ENCODE measurements at places on chromosomes 3 and 15. TPM values are rescaled to one million over a fixed set of nuclear protein-coding genes. Genes with fewer than 3 reads are reported as not detected.

GRCh38 chr3:38095669-38096483 lies 41.1 kb downstream of the ACAA1 start:
- no peaks in the 10 kb centered on the region for H3K36me3 ChIP-seq
- no peak for DNase-seq
- peaks cover 14% of the 10 kb centered on the region for H3K27me3 ChIP-seq
- no peak overlapping the region for H3K4me3 ChIP-seq

The MKRN3 gene
- 0.98 TPM for total RNA-seq

DNA sequence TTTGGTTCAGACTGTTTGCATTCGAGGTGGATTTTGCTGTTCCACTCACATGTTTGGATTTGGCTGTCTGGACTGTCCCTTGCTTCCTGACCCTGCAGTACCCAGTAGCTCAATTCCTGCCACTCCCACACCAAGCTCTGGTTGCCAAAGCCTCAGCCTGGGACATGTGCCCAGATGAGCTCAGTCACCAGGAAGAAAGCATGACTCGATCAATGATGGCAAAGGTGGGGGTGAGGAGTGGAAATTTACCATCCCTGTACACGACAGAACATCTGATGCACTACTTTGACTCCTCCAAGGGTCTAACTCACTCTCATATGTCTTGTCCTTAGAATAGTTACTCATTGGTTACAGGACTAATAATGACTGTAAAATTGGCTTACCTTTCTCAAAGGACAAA lies 45.2 kb downstream of the ZNF385D start:
- H3K36me3 ChIP-seq: no peaks in the 10 kb centered on the region
- H3K4me1 ChIP-seq: no peaks in the 10 kb centered on the region
- H3K27ac ChIP-seq: no peak overlapping the region
- no peak for DNase-seq

- no peaks in the 10 kb centered on the region for H3K27me3 ChIP-seq
- H3K27ac ChIP-seq: no peak overlapping the region
- no peak for DNase-seq
- H3K36me3 ChIP-seq: no peaks in the 10 kb centered on the region
Observed at GRCh38 chr15:77087213-77087612, 16.3 kb upstream of the TSPAN3 start.
